ENCODE measurements at places on chromosomes 4 and X. TPM values are rescaled to one million over a fixed set of nuclear protein-coding genes. Genes with fewer than 3 reads are reported as not detected.
A peak's percentile ranks its signal among the peaks of the same experiment; 100 is the strongest.

GRCh38 chrX:20378233-20378920 lies 111.7 kb upstream of the RPS6KA3 start:
- no peak for DNase-seq

DNA sequence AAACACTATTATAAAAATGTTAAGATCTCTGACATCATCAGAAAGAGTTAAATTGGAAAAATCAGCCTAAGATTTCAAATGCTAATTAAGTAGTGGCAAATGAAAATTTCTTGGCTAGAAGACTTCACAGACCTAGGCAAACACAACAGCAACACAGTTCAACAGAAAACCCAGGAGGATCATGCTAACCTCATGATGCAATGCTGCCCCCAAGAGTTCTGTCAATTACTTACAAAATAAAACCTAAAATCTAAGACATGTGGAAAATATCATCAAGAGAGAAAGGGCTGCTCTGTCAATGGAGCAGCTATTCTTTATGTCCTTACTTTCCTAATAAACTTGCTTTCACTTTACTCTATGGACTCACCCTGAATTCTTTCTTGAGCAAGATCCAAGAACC lies 21.0 kb downstream of the S100G start:
- DNase-seq, result no peak

Gene COMMD8
- 21.1 TPM for total RNA-seq

DNA sequence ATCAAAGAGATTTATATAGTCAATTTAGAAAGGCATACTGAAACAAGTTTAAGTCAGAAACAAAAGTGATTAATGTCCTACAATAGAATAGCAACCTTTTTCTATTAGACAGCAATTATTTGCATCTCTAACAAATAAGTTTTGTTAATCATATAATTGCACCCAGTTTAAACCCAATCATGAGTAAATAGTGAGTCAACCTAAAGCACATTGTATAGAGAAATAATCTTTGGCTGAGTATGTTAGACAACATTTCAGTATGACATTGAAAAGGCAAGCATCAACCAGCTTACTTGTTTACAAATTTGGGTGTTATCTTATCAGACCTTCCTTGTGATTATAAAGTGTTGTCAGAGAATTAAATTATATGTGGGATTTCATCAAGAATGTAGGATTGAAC lies 209.5 kb downstream of the IL15 start:
- DNase-seq, result no peak

Gene HTR2C
- total RNA-seq, result not detected

DNA sequence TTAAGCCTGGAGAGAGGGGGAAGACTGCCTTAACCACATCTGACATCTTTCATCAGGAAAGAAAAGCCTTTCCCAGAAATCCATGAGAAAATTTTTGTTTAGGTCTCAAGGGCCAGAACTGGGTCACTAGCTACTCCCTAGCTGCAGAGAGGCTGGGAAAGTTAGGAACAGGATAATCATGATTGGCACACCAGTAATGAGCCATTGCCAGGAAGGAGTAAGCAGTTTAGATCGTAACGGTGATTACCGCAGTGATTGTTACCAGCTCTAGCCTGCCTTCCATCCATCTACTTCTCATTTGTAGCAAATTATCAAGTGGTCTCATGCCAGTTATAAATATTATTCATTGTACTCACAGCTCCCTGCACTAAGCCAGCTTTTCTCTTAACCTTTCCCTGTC lies 22.7 kb upstream of the STX18 start:
- no peak for DNase-seq

DNA sequence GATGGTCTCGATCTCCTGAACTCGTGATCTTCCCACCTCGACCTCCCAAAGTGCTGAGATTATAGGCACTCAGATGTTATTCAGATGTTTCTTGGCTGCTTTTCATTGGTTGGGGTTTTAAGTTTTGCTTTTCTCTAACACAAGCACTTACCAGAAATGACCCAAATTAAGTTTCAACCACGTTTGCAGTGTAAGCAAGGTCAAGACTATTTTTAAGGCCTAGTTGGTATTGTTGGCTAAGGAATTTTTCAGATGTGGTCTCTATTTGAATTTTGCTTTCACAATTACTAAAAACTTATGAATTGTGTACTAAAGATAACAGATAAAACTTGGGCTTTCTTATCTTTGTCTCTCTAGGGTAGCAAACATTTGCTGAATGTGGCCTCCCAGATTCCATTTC lies 1756.9 kb upstream of the TENM3 start:
- DNase-seq, result no peak

- DNase-seq, result no peak
Measured at GRCh38 chr4:102281171-102281839, 64.0 kb downstream of the SLC39A8 start.

DNA sequence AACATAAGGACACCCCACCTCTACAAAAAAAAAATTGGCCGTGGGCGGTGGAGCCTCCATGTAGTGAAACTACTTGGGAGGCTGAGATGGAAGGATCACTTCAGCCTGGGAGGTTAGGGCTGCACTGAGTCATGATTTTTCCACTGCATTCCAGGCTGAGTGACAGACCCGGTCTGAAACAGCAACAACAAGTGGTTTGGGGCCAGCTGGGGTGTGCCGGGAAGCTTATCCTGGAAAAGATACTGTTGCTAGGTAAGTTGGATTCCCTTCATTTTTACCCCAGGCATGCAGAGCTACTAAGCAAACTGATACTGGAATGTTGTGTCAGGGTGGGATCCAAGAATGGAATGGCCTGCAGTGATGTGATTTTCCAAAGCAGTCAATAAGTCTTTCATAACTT lies 57.0 kb downstream of the XAGE2 start:
- no peak for DNase-seq

Gene CTAG1B
- total RNA-seq, result not detected

Gene MEPE
- not detected for total RNA-seq

DNA sequence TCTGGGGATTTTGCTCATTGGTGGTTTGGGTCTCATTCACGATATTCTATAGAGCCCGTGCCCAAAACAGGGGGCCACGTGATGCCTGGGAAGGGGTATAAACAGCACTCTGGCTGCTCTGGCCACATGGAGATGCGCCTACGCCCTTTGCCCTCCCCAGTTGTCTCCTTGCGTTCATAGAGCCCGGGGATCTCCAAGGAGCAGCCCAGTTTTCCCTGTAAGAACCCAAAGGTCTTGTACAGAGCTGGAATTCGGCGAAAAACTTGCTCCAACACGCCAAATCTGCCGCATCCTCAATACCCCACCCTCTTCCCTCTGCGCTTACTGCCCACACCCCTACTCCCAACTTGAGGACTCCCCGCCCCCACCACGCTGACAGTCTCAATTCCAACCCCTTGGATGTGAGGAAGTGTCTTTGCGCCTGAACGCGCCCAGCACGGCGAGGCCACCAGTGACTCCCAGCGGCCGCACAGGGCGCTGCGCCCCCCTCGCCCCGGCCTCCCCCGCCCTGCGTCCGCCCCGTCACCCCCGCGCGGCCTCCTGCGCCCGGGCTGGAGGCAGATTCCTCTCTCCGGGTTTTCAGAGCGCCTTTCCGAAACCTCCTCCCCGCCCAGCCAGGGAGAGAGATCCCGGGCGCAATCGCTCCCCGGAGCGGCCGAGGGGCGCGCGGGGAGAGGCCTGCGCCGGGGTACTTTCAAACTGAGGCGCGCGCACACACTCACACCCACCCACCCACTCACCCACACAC lies at the start of gene NHS:
TSS of gene NHS (plus strand) at position 582 of the 748 bp plus-strand sequence. CDS start 558 bp downstream, outside the sequence.
- DNase-seq, result no peak

DNA sequence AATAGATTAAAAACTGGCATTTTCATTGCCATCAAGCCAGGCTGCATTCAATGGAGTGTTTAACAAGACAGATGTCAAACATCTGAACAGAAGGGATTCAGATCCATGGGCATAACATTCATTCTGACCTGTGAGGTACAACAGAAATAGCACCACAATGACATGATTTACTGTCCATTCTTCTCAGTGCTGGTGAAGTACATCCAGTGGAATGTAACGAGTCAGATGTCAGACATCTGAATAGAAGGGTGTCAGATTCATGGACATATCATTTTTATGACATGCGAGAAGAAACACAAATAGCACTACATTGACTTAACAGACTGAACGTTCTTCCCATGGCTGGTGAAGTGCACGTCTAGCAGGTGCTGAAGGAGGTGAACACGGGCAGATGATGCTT lies 186.4 kb downstream of the PPP4R3C start:
- DNase-seq, result no peak

DNA sequence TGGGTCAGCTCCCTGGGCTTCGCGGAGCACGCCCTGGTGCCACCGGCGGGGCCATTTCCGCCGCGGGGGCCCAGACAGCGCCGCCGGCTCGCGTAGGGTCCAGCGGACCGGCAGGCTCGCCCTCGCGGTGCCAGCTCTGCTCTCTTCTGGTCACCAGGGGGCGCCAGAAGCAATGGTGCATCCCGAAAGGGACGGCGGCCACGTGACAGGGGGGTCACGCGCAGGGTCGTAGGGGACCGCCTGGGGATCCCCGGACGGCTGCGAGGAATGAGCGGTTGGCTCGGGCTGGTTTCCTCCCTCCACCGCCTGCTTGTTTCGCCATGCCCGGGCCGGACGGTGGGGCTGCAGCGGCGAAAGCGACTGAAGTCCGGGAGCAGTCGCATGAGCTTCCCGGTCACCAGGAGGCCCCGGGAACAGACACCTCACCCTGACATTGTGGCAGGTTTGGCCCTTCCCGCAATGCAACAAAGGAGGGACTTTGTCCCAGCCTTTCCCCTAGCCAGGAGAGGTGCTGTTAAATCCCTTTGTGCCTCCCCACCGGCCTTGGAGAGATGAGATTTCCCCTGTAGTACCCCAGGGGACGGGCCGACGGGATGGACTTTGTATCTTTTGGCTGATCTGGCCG lies 15.8 kb downstream of the ZCCHC12 start:
- peak; percentile 89 for DNase-seq

GRCh38 chrX:1390621-1391369 lies 1.1 kb downstream of the SLC25A6 start:
- DNase-seq, result no peak

Gene ARHGAP6
- 4.8 TPM for total RNA-seq

Gene CPLX1
- total RNA-seq, result 9.4 TPM

DNA sequence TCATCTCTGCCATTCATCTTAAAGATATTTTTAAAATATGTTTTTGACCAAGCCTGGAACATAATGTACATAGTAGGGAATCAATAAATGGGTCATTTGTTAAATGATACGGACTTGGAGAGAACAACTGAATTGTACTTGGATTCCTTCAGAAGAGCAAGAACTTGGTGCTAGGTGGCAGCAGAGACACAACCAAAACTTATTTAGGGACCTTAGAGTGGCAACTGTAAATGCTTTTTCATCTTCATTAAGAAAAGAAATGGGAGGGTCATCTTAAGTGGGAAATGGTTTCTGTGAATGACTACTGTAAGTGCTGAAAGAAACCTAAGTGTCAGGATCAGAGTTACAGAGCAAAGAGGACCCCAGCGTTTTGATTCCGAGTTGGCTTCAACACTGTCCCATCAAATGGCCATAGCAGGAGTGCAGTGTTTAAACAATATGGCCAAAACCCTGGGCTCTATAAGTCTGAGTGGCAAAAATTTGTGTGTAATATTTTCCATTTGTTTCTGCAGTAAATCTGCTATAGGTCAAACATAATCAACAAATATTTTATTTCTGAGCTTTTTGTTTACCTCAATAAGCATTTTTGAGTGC lies 213.6 kb downstream of the PALLD start:
- DNase-seq, result no peak

- DNase-seq, result no peak
Measured at GRCh38 chr4:123182289-123182688, 214.3 kb upstream of the SPRY1 start.

DNA sequence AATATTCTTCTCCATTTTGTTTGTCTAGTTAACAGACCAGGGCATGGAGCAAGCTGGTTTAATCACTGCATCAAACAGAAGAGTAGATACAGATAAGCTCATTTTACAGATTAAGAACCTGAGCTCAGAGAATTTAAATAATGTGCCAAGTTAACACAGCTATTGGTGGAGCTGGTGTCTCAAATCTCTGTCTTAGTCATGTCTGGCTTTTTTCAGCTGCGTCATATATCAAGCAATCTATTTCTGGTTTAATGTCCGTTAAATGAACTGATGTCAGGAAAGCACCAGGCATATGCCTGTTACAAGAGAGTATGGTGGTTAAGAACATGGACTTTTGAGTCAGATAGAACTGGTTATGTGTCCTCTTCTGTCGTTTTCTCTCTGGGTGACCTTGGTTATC lies 79.8 kb upstream of the ADGRA3 start:
- DNase-seq, result no peak

DNA sequence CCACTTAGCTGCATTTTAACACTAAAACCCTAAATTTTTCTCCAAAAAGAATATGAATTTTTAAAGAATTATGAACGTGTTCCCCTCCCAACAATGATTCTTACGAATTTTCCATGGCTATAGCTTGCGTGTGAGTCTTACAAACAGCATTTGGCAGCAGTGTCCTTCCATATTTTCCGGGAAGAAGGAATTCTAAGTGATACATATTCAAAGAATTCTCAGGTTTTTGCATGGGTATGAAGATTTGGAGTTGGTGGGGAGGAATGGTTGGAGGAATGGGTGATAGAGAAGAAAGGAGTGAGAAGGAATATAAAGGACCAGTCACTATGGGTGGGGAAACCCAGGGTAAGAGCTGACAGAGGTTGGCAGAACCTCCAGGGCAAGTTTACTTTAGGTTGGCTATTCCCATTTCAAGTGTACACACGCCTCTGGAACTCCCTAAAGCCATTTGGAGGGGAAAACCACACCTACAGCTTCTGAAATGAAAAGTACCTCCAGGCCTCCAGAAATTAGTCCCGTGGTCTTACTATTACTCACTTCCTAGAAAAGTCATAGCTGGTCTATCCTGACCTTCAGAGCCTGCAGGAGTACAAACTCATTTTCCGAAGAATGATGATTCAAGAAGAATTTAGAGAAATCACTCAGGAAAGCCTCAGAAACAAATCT lies 420.8 kb upstream of the DIPK2B start:
- no peak for DNase-seq

Gene SH2D1A
- total RNA-seq, result 0.19 TPM

DNA sequence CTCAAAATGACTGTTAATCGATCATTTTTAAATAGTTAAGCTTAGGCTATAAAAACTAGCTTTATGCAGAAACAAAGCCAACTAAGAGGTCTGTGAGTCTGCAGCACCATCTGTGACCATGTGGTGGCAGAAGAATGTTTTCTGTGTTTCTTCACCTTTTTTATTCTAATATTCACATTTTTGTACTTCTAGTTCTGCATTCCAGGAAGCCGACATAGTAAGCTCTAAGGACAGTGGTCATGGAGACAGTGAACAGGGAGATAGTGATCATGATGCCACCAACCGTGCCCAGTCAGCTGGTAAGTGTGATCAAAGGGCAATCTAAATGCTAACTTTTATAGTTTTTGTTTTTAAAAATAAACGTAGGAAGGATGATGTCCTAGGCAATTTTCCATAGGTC lies 5.6 kb downstream of the PCDH10 start:
- no peak for DNase-seq

- no peak for DNase-seq
Measured at GRCh38 chr4:71832049-71832448, 48.2 kb upstream of the GC start.

GRCh38 chr4:5211282-5211839 lies 160.1 kb downstream of the STK32B start:
- no peak for DNase-seq

DNA sequence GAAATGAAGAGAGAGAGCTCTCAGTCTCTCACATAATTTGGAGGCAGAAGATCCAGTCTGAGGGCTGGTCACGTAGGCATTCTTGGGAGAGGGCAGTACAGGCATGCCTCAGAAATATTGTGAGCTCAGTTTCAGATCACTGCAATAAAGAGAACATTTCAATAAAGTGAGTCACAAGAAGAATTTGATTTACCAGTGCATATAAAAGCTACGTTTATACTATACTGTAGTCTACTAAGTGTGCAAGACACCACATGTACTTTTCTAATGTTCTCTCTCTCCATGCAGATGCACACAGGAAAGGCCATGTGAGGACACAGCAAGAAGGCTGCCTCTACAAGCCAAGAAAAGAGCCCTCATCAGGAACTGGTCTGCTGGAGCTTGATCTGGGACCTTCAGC lies 583.5 kb upstream of the FAT1 start:
- DNase-seq, result no peak

Gene RRH
- 0.22 TPM for total RNA-seq
